Gastrocnemius medialis (tissue), 4 donors: ENCODE measurements at places on chromosomes 2 and 18. TPM values are rescaled to one million over a fixed set of nuclear protein-coding genes. Genes with fewer than 3 reads are reported as not detected.
A peak's percentile ranks its signal among the peaks of the same experiment; 100 is the strongest.

SLC11A1 gene
- 1.1 TPM for total RNA-seq

SCN3A gene
- total RNA-seq, result 1.8 TPM

ZNF385B gene
- total RNA-seq, result 24.9 TPM

PAX3 gene
- total RNA-seq, result 3.7 TPM

DNA sequence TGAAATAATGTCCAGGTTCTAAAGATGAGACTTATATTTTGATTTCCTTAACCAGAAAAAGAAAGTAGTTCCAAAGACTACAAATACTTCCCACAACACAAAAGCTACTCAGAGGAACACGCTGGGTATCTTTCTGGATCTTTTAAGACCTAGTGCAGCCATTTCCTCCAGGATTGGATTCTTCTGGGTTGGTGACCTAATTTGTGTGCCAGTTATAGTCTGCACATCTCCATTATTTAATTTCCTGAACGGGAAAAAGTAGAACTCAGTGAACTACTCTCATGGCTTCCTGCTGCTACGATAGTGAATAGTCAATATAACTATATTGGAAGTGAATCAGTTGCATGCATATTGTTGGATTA is 1.5 kb downstream of the TMEM87B start:
- DNase-seq, result no peak
- peak overlapping the region; percentile 95 for H3K4me3 ChIP-seq
- H3K27me3 ChIP-seq, result no peaks in the 10 kb centered on the region

DNA sequence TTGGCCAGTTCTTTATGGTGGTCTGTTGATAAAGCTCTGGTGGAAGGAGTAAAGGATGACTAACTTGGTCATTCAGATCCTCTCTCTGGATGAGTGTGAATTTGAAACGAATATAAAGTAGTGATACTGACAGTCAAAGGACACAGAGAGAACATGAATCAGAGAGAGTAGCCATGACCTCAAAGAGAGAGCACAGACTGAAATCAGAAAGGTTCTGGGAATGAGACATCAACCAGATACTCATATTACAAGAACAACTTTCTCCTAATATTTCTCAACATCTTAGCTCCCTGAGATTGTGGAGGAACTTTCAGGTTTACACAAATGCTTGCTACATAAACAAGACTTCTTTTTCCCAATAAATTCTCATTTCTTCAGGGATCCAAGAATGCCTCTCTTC is 849.1 kb upstream of the CHAC2 start:
- no peaks in the 10 kb centered on the region for H3K27me3 ChIP-seq
- H3K36me3 ChIP-seq, result no peaks in the 10 kb centered on the region
- H3K4me1 ChIP-seq, result no peaks in the 10 kb centered on the region
- no peak overlapping the region for H3K4me3 ChIP-seq

- H3K4me3 ChIP-seq, result no peak overlapping the region
- no peak for DNase-seq
- no peak overlapping the region for H3K27ac ChIP-seq
Observed at GRCh38 chr2:4107179-4107578, 403.8 kb downstream of the DCDC2C start.

- no peaks in the 10 kb centered on the region for H3K27me3 ChIP-seq
- no peak overlapping the region for H3K4me3 ChIP-seq
- H3K27ac ChIP-seq, result no peak overlapping the region
- DNase-seq, result no peak
Observed at GRCh38 chr18:6886797-6887330, 157.3 kb downstream of the ARHGAP28 start.

GRCh38 chr2:182132605-182133004 is 147.0 kb downstream of the PPP1R1C start:
- H3K27me3 ChIP-seq, result no peaks in the 10 kb centered on the region
- DNase-seq, result no peak
- H3K4me1 ChIP-seq, result no peaks in the 10 kb centered on the region
- H3K27ac ChIP-seq, result no peak overlapping the region
- no peak overlapping the region for H3K4me3 ChIP-seq
- H3K36me3 ChIP-seq, result no peaks in the 10 kb centered on the region

DNA sequence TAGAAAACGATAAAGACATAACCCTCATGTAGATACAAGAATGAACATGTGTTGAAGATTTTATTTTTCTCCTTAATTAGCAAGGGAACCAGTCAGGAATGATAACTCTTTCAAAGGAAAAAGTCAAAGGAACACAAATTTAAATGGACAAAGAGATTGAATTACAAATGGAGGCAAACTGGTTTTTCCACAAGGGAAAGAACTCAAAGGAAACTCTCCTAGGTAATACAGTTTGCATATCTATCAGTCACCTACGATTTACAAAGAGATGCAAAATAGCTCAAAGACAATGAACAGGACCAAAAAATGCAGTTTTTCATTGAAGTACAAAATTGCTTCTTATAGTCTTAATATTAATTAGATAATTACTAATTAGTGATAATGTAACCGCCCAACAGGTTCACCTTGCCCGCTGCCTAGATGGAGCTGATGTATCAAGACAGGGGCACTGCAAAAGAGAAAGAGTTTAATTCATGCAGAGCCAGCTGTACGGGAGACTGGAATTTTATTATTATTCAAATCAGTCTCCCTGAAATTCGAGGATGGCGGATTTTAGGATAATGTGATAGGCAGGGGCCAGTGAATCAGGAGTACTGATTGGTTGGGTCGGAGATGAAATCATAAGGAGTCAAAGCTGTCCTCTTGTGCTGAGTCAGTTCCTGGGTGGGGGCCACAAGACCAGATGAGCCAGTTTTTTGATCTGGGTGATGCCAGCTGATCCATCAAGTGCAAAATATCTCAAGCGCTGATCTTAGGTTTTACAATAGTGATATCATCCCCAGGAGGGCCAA is 151.0 kb downstream of the TMEM17 start:
- no peaks in the 10 kb centered on the region for H3K4me1 ChIP-seq
- no peak for DNase-seq
- no peaks in the 10 kb centered on the region for H3K27me3 ChIP-seq

DNA sequence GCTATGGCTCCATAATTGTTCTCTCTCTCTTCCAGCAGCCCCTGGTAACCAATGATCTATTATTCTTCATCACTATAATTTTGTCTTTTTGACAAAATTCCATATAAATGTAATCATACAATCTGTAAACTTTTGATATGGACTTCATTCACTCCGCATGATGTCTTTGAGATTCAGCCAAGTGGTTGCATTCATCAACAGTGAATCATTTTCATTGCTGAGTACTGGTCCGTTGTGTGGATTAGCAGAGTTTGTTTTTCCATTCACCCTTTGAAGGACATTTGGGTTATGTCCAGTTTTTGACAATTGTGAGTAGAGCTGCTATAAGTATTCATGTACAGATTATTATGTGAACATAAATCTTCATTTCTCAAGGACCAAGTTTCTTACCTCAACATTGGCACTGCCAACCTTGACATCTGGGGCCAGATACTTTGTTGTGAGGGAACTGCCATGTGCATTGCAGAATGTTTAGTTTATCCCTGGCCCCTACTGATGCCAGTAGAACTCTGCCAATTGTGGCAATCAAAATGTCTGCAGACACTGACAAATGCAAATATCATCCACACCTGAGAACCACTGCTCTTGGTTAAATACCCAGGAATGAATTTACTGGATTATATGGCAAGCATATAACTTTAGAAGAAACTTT is 48.4 kb upstream of the BCL2L11 start:
- peak overlapping the region; percentile 33 for H3K27ac ChIP-seq
- DNase-seq, result no peak
- no peaks in the 10 kb centered on the region for H3K4me1 ChIP-seq

DNA sequence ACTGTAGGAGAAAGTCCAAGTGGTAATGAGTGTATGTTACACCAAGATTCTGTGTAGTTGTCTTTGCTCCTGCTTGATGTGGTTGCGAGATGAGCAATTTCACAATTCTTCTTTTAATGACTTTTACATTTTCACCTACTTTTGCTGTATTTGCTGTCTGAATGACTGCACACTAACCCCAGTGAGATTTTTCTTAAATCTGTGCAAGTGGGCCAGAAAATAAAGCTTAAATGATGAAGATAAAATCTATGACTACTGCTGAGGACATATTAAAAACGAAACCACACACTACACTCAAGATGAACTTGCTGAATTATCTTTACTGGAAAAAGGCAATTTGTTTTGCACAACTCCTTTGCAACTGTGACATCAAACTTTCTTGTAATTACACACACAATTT is 4.1 kb downstream of the LDAH start:
- no peak overlapping the region for H3K27ac ChIP-seq
- no peaks in the 10 kb centered on the region for H3K36me3 ChIP-seq
- no peak overlapping the region for H3K4me3 ChIP-seq
- H3K4me1 ChIP-seq, result no peaks in the 10 kb centered on the region
- H3K27me3 ChIP-seq, result no peaks in the 10 kb centered on the region
- DNase-seq, result no peak

- H3K36me3 ChIP-seq, result no peaks in the 10 kb centered on the region
- no peak overlapping the region for H3K27ac ChIP-seq
- no peak overlapping the region for H3K4me3 ChIP-seq
- peaks cover 3% of the 10 kb centered on the region for H3K4me1 ChIP-seq
Observed at GRCh38 chr2:216872624-216873023, 12.8 kb upstream of the TNP1 start.

GRCh38 chr2:61193670-61194561 is 31.9 kb downstream of the C2orf74 start:
- no peak overlapping the region for H3K4me3 ChIP-seq
- no peaks in the 10 kb centered on the region for H3K36me3 ChIP-seq
- DNase-seq, result no peak

DNA sequence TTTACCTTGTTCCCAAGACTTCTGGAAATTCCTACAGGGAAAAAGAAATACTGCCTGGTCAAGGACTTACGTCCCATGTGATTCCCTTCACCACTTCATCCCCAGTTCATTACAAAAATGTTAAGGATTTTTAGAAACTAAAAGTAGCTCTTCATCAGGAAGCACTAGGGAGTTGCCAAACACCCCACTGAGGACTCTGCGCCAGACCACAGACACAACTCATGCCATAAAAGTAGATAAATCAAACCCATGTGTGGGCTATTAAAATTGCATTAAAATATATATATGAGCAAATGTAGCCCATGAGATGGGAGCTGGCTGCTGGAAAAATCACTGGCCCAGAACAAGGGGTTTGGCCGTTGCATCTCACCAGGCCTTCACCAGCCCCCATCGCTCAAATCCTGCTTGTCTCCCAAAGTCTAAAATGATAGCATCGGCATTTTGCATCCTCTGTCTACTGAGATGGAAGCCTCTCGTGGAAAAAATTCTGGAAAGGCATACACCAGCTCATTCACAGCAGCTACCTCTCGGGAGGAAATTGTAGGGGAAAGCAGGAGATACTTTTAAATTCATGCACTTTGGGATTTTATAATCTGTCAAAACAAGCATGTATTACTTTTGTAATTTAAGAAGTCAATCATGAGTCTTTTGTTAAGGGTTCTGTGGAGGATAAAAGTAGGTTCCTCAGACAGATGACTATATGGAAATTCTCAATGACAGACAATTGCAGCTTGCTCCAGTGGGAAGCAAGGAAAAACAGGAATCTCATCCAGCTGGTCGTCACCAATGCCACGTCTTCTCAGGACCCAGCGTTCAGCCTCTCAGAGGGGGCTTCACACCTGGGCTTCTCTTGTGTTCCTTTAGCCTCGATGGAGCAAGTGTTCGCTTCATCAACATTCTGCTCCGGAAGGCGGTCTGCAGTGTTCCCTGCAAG is 113.9 kb downstream of the MREG start:
- H3K4me3 ChIP-seq, result no peak overlapping the region
- H3K4me1 ChIP-seq, result no peaks in the 10 kb centered on the region
- no peaks in the 10 kb centered on the region for H3K27me3 ChIP-seq

DNA sequence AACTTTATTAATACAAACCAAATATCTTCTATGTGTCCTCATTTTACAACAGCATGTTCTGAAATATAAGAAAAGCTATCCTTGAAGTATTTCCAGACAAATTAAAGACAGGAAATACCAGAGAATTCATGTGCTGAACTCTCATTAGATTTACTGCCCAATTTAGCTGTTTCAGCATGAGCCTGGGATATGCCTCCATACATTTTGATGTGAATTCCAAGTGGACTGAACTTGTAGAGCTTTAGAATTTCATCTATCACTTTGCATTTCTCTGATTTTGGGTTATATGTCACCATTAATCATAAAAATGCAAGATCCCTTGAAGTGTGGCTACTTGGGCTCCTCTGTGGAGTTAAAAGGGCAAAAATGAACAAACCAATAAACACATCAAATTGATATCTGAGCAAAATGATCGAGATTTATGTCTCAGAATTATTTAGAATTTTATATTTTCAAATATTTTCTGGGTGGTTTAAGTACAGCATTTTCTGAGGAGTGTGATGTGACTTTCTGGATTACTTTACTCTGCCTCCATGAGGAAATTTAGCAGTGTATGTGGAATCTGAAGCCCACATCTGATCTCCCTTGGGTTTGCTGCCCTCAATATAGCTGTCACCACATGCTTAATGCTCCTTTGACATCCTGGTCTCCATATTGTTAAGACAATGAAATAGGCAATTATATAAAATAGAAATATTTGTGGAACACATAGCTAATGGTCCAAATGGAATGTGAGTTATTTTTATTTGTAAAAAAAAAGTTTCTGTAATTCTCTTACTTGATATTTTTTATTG is 206.6 kb upstream of the RBMS1 start:
- no peak overlapping the region for H3K4me3 ChIP-seq
- no peak overlapping the region for H3K27ac ChIP-seq
- no peak for DNase-seq
- H3K4me1 ChIP-seq, result peaks cover 2% of the 10 kb centered on the region

GRCh38 chr2:210541290-210541902 is 15.0 kb upstream of the CPS1 start:
- no peaks in the 10 kb centered on the region for H3K36me3 ChIP-seq
- DNase-seq, result no peak
- H3K27me3 ChIP-seq, result no peaks in the 10 kb centered on the region
- no peaks in the 10 kb centered on the region for H3K4me1 ChIP-seq
- no peak overlapping the region for H3K4me3 ChIP-seq

DNA sequence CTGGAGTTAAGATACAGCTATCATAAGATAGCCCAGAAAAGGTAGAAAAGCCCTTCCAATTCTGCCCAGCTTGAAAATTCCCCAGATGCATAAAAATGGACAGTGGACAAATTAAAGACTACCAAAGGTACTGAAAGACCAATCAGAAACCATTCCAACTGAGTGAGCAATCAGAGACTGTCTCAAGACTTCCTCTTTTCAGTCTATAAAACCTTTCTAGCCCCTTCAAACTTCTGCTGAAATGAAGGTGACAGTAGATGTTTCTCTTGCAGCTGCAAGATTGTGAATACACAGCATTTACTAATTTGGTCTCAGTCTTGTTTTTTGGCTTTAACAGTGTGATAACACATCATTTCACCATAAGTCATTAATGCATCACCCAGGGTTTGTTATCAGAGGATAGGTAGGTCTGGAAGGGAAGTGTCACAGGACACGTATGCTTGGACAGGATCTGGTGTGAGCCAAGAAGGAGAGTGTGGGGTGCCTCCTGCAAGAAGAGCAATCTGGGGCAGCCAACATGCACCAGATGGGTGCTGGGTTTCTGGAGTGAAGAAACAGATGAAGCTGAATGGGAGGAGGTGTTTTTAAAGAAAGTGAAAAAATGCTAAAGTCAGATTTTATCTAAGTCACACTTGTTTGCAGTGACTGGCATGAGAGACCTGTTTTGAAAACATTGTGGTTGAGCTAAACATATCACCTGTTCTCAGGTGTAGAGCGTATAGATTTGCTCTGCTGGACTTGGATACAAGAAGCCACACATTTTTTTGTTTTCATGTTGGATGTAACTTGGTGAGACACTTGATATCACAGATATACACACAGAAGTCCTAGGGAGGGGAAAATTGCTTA is 75.3 kb upstream of the DDX18 start:
- H3K27me3 ChIP-seq, result no peaks in the 10 kb centered on the region
- H3K27ac ChIP-seq, result no peak overlapping the region
- no peaks in the 10 kb centered on the region for H3K4me1 ChIP-seq
- DNase-seq, result no peak
